ENCODE measurements at places on chromosomes 6 and 20.

DNA sequence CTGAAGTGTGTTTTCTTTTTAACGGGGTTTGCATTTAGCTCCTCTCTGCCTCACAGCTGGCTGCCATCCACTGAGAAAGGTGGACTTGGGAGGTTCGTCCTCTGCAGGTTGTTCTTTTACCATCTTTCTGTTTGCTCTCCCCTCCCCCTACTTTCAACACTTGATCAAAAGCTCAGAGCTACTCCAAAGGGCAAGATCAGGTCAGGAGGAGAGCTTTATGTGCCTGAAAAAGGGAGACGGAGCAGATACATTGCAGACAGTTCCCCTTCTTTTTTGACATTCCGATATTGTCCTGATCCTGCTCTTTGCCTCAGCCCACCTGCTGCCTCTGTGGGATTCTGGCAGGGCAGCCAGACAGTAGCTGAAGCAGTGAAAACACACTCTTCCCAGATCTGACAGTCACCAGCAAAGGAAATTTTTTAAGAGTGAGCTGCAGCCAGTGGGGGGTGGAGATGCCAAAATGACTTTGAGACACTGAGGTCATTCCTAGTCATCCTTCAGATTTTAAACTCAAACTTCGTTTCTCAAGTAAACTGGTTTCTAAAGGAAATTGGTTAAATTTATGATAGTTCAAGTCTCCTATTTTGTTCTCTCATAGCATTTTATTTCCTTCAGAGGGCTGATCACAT is 26.5 kb downstream of the SMLR1 start:
- no peak for DNase-seq

GRCh38 chr6:67131827-67132226 is 1424.8 kb upstream of the EYS start:
- DNase-seq: no peak

DNA sequence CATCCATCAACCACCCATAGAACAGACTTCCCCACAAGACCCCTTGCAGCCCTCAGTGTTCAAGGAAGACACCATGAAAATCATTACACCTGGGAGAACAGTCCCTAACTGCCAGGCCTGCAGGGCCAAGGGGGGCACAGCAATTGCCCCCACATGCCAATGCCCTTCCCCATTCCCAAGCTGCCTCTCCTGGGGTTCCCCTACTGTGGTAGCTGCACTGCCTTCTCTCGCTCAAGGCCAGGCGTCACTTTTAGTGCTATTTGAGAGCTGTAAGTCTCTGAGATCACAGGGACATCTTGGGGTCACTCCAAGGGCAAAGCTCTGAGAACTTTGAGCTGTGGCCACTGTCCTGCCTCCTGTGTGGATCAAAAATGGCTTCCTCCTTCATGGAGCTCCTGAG is 6.0 kb upstream of the ACSS1 start:
- no peak for DNase-seq

DNA sequence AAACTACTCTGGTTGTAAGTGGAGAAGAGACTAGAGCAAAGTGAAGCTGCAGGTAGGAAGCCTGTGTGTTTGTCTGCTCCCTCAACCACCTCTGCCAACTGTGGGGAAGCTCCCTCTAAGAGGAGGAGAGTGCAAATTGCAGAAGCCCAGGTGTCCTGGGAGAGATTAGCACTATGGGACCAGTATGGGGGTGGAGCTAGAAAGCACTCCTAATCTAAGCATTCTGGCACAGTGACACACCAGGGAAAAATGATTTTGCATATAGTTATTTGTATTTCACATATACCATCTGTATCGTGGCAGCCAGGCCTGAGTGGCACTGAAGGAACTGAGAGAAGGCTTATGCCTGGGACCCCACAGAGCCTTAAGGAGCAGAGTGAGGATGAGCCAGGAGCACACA is 12.8 kb downstream of the GSTA1 start:
- DNase-seq: no peak

DNA sequence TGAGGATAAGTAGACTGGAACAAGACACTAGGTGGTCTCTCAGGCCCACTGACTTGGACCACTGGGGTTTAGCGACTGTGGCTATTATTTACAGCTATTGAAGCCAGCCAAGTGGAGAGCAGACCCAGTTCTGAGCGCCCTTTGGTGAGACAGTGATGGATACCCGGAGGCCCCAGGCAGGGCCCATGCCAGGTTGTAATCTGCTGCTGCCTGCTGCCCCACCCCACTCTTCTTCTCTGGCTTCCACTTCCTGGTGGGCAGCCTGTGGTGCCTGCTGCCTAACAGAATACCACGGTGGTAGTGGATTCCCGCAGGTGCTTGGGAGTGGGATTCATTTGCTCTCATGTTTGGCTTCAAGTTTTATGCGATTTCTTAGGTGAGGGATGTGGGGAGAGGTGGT is 570 bp downstream of the RAB44 start:
- no peak for DNase-seq

- no peak for DNase-seq
Observed at GRCh38 chr20:38307371-38308046, 3.6 kb downstream of the BPI start.

DNA sequence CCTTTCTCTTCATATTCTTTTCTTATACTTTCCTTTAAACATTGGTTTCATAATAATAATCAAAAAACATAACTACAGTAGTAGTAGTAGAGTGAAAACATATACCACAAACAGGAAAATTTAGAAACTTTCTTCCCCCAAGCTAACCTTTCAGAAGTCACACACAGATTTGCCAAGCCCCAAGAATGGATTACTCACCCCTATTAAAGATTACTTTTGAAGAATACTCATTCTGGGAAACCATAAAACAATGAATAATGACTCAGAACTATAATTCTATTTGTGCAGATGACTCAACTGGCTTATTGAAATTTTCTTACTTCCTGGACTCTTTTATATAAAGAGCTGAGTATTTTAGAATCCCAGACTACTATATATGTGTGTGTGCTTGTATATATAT is 119.4 kb upstream of the GJE1 start:
- no peak for DNase-seq

- DNase-seq: no peak
Observed at GRCh38 chr6:144777249-144777648, 492.1 kb downstream of the UTRN start.

DNA sequence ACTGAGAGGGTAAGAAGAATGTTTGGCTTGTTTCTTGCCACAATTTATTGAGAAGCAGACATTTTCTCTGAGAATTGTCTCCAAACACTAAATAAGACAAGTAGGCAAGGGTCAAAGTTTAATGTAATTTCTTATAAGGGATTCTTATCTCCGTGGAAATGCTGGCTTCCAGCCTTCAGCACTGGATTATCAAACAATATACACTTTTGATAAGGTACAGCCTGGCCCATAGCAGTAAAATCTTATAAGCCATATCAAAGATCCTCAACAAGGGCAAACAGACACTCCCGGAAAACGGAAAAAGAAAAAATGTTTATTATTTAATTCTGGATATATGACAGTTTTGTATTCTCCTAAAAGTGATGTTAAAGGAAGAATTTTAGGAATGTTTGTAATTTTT is 18.5 kb upstream of the ZSCAN9 start:
- DNase-seq: no peak

DNA sequence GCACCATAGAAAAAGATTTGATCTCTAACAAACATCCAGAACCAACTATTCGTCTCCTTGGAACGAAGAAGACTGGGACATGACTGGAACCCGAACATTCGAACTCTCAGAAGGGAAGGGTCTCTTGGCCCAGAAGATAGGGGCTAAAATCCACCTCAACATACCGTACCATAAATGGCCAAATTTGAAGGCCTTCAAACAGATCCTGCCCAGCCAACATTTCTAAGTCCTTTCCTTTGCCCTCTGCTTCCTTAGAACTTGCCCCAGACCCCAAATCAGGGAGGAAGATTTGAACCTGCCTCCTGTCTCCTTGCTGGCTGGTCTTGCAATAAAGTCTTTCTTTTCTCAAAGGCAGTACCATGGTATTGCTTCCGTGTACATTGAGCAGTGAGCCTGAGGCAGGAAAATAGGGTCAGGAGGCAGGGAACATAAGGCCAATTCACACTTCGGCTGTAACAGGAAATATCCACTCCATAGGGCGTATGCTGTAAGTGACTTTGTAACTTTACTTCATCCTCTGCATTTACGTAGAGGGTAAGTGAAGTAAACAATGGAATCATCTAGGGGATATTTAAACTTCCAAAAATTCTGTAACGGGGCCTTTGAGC is 1.8 kb upstream of the PXDC1 start:
- DNase-seq: no peak

GRCh38 chr6:123661105-123661891 is 24.5 kb upstream of the TRDN start:
- no peak for DNase-seq

- DNase-seq: no peak
Observed at GRCh38 chr6:45512717-45513116, 135.0 kb upstream of the SUPT3H start.

DNA sequence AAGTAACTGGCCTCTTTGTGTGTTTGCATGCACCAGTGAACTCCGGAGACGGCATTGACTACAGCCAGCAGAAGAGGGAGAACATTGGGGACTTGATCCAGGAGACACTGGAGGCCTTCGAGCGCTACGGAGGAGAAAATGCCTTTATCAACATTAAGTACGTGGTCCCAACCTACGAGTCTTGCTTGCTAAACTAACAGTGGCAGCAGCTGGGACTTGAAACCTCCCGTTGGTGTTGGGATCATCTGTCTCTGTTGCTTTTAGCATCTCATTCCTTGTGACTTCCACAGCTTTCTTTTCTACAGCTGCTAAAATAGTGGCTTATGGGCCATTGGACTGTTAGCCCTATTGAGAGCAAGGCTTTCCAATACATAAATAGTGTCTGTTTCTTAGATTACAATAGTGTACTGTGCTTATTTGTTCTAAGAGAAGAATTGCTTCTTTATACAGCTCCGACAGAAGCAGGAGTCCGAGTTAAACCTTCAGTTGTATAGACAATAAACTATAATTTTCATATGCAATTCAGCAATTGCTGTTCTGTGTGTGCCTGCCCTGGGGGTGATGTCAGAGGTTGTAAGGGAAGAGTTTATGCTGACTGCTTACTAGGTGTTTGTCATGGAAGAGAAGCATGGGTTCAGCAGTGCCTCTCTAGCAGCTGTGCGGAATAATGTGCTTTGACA is 99.6 kb upstream of the QKI start:
- DNase-seq: no peak

DNA sequence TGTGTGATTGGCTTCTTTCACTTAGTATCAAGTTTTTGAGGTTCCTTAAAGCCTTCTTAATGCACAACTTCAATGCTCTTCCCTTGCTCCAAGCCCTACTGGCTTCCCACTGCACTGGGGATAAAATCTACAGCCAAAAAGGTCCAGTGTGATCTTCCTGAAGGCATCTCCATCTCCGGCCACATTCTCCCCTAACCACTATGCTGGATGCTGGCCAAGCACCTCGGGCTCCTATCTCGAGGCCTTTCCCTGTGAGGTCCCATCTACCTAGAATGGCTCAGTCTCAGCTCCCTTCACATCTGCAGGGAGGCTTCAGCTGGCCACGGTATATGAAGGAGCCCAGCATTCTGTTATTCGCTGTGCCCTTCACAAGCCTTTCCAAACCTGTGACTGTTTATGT is 48.1 kb downstream of the CNKSR3 start:
- no peak for DNase-seq

- DNase-seq: no peak
Observed at GRCh38 chr6:40326714-40327421, 260.3 kb downstream of the LRFN2 start.

DNA sequence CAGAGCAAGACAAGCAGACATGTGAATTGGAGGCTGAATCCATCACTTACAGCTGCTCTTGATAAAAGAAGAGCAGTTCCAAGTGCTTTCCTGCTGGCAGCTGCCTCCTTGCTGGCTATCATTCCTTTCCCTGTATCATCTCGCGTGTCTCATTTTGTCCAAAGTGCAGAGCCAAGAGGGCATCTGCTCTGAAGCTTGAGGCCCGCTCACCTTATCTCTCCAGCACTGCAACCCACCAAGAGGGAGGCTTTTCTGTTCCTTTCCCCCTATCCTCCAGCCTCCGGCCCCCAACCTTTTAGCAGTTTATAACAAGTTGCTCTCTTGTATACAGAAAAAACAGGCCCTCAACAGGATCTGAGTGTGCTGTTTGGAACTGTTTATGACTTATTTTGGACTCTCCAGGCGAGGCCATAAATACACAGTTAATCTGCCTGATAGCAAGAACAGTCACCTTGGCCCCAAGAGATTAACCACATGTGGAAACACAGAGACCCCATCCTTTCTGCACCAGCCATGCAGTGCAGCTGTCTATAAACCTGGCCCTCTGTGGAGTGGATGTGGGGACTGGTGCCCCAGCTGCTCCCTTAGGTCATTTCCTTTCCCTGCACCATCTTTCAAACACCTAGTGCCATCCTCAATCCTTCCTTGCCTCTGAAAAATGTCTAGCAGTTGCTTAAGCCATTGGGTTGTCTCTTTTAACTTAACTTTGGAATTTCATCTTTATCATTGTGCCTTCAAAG is 172.5 kb upstream of the FERMT1 start:
- no peak for DNase-seq

GRCh38 chr6:40977695-40978094 is 61.3 kb downstream of the UNC5CL start:
- no peak for DNase-seq

DNA sequence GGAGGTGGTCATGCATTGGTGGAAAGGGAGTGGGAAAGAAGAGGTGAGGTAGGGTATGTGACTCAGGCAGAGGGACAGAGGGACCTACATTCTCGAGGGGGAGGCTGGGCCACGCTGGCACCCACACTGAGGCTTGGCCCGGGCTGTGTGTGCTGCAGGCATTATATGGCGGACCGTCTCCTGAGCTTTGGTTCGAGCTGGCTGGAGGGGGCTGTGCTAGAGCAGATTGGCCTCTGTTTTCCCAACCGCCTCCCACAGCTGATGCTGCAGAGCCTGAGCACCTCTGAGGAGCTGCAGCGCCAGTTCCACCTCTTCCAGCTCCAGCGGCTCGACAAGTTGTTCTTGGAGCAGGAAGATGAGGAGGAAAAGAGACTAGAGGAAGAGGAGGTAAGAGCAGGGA is 23.4 kb downstream of the DNPH1 start:
- DNase-seq: no peak
